ENCODE measurements at places on chromosomes 2 and 18. TPM values are rescaled to one million over a fixed set of nuclear protein-coding genes. Genes with fewer than 3 reads are reported as not detected.

DNA sequence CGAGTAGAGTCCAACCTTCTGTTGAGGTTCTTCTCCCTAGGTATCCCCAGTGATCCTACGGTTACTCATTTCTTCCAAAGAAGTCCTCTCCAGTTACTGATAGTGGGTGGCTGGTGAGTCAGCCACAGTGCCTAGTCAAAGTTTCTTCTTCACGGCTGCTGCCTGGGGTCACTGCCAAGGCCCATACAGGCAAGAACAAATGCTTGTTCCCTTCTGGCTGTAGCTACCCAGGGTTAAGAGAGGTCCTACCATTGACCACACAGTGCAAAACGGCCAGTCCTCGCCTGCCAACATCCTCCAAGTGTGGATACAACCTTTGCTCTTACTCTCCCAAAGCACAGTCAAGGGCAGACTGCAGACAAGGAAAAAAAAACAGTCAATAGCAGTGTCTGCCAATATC lies 2.9 kb upstream of the PTPN4 start:
- no peak for DNase-seq

SLC19A3 gene
- not detected for polyA plus RNA-seq

DNA sequence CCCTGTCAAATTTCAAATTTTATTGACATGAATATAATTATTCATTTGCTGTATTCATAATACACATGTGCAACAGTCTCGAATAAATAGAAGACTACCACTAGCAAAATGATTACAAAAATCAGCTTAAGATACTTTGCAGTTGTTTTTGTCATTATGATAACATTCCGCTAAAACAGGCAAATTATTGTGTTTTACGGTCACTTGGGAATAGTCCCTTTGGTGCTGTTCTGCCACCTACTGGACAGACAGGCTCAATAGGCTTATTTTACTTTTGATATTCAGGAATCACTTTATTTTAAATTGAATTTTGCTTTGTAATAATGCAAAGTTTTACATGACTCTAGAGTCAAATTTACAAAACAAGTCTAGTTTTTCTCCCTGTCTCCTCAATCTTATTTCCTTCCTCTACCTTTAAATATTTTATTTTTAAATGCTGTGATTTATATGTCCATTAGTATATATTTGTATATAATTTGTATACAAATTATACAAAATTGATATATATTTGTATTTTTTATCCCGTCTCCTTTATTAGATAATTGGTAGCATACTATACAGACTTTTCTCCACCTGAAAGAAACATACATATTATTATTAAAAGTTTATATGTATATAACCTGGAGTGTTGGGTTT lies 456.3 kb downstream of the DLGAP1 start:
- DNase-seq: no peak

C2orf72 gene
- polyA plus RNA-seq: not detected

PCARE gene
- polyA plus RNA-seq: not detected

DNA sequence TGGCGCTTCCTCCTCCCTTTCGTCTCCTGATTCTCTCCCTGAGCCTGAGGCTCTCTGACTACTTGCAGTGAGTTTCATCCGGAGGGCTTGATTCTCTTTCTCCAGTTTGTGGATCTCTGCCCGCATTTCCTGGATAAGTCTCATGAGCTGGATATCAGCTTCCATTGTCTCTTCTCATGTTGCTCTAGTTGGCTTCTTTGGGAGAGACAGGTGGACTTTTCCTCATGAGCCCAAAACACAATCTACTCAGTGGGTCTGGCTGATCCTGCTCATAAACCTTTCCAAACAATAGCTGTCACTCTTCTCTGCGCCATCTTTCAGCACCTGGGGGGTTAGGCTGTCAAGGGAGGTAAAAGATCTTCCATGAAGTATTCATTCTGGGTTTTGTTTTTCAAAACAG lies at the start of gene CCDC195:
TSS of gene CCDC195 (minus strand) at position 165 of the 400 bp plus-strand sequence. CDS start at position 165, 0 bp downstream.
- no peak for DNase-seq

GRCh38 chr2:166784296-166784946 lies 103.9 kb upstream of the XIRP2 start:
- no peak for DNase-seq

EIF4E2 gene
- 43.6 TPM for polyA plus RNA-seq

- DNase-seq: no peak
These were observed 777.0 kb downstream of the CPS1 start for GRCh38 chr2:211333377-211333776.

- no peak for DNase-seq
These were observed 916.0 kb upstream of the CELF4 start for GRCh38 chr18:38481576-38481975.

TMEM178A gene
- not detected for polyA plus RNA-seq
